Cardiac atrium fibroblast (primary cell): ENCODE measurements at places on chromosomes 2 and 18. TPM values are rescaled to one million over a fixed set of nuclear protein-coding genes. Genes with fewer than 3 reads are reported as not detected.

Gene PRKCE
- total RNA-seq: 9.4 and 13.1 TPM in 2 replicates

Gene ERFE
- total RNA-seq: 7.3 and 24.2 TPM in 2 replicates

Gene CACNB4
- total RNA-seq: under 0.01 and 0.54 TPM in 2 replicates

Gene LTBP1
- total RNA-seq: 105 and 127 TPM in 2 replicates

Gene DDX18
- 24.7 and 33.0 TPM in 2 replicates for total RNA-seq

Gene IL1RL1
- total RNA-seq: 25.8 and 85.2 TPM in 2 replicates

Gene EPHA4
- 0.72 and 6.8 TPM in 2 replicates for total RNA-seq

Gene RNU2-63P
- not detected in 2 replicates for total RNA-seq

Gene FAHD2B
- 4.5 and 12.8 TPM in 2 replicates for total RNA-seq

Gene CTAGE1
- 0.16 TPM in 1 of 2 replicates, not detected in the other for total RNA-seq

Gene UBXN4
- 40.0 and 40.6 TPM in 2 replicates for total RNA-seq

Gene RGPD3
- total RNA-seq: 0.32 and 0.90 TPM in 2 replicates

Gene ARHGAP15
- total RNA-seq: not detected in 2 replicates
